ENCODE measurements at places on chromosomes 2 and 18.
A peak's percentile ranks its signal among the peaks of the same experiment; 100 is the strongest.

GRCh38 chr2:42336361-42336965 is 24.6 kb downstream of the COX7A2L start:
- DNase-seq = no peak

- no peak for DNase-seq
Measured at GRCh38 chr18:31624892-31625640, 33.4 kb downstream of the TTR start.

GRCh38 chr2:189297446-189297845 is 117.9 kb upstream of the COL5A2 start:
- DNase-seq = no peak

DNA sequence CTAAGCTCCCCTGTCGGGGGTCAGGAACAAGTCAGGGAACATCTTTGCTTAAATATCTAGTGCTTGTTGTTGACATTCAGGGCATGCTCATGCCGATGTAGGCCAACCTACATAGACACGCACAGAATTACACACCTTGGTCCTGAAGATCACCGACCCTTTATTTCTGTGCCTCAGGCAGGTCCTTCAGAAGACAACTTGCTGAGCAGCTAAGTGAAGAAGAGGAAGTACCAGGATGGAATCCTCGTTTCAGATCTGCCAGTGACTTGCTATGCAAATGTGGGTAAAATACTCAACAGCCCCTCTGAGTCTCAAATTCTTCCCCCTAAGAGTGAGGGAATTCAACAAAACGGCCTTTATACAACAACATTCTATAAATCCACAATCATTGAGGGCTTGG is 494.7 kb downstream of the BCL11A start:
- DNase-seq = no peak

DNA sequence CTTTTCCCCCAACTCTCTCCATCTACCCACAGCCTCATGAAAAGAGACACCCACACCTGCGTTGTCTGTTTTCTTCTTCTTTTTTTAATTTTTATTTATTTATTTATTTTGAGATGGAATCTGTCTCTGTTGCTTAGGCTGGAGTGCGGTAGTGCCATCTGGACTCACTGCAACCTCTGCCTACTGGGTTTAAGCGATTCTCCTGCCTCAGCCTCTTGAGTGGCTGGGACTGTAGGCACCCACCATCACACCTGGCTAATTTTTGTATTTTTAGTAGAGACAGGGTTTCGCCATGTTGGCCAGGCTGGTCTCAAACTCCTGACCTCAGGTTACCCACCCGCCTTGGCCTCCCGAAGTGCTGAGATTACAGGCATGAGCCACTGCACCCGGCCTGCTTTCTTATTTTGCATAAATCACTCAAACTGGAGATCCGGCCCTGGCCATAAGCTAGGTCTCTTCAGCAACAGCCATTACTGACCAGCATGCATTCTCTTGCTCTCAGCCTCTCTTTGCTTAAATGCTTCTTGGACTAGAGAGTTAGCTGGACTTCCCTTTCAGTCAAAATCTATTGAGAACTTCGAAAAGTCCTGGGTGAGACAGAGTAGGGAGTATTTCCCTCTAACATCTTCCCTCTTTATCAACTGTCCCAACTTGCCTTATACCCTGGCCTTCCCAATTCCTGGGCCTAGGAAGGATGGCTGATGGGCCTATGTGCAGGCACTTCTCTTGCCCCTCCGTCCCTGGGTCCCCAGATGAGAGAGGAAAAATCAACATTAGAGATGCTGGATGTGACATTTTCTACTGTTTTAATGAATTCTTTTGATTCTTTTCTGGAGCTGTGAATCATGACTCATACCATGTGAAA is 27.3 kb downstream of the MYCN start:
- DNase-seq = no peak

DNA sequence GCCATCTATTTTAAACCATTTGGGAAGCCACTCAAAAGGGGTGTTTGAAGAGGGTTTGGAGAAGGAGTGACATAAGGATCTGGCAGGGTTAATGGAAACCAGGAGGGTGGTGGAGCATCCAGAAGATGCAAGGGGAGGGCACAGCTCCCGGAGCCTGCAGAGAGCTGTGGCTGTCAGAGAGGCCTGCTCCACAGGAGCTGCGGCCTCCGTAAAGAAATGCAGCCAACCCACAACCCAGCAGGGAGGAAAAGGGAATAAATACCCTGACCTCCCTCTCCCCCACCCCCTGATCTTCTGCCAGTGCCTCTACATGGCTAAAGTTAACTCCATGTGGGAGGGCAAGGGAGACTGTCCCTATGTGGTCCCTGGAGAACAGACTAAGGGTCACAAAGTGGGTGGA is 567.1 kb upstream of the POU3F3 start:
- DNase-seq = no peak

DNA sequence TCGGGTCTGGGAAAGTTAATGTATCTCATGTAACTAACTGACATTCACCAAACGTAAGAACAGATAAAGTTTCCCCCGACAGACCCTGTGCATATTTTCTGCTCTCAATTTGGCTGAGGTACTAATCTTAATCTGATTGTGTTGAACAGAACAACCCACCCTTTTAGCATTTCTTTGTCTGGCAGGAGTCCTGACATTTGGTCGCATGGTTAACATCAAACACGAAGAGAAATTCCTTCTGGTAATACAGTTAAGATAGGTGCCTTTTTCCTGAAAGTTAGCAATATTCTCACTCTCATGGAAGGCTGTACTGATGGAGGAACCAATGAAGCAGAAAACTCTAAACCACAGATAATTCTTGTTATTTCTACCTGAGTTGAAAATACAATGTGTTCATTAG is 520.8 kb downstream of the PARD3B start:
- no peak for DNase-seq

DNA sequence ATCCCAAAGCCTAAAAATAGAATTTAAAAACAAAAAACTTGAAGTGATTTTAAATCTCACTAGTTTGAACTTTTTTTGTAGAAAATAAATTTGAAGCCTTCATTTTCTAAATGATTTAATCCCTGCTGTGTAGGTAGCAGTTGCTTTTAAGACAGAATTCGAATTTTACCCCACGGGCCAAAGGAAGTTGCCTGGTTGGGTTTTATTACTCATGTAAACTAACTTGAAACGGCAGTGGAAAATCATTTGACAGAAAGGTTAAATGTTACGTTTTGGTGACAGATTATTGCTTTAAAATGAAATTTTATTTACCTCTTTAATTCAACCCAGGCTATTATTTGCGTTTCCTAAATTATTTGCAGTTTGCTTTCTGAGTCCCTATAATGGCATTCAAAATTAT is 2.0 kb downstream of the MAPRE2 start:
- no peak for DNase-seq

- no peak for DNase-seq
Measured at GRCh38 chr2:105896765-105897163, 152.1 kb downstream of the NCK2 start.

- DNase-seq = peak; percentile 56
Measured at GRCh38 chr2:219475697-219476651, 22.7 kb upstream of the GMPPA start.

DNA sequence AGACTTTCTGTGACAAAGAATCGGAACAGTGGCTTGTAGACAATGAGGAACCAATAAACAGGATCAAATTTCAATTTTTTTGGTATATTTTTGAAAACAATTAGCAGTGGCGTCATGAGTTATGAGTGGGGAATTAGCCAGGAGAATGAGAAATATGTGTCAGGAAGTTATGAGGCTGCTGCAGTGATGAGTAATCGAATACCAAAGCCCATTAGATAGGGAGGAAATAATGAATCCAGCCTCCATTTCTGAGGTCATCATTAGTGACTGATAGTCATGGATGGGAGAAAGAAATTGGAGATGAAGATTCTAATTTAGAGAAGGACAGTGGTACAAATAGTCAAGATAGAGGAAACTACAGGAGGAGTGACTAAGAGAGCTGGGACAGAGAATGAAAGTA is 673.1 kb upstream of the VRK2 start:
- DNase-seq = peak; percentile 54

DNA sequence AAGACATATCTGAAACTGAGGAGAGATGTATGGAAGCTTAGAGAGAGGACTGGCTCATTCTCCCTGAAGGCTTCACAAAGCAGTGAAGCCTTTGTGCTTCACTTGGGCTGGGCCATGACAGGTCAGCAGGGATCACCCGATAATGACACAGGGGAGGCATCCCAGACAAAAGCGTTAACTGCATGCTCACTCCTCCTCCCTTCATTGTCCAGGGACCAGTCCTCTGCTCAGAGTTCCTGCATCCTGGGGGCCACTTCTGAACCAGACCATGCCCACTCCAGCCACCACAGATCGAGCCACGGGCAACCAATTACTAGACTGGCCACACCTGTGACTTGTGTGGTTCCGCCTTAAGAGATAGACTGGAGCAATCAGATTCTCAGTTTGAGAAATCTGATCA is 236.0 kb downstream of the CLIP4 start:
- DNase-seq = no peak

- DNase-seq = peak; percentile 53
Measured at GRCh38 chr18:24136967-24137373, 1.9 kb upstream of the CABYR start.

GRCh38 chr18:63137999-63138435 is 181.6 kb downstream of the BCL2 start:
- no peak for DNase-seq

DNA sequence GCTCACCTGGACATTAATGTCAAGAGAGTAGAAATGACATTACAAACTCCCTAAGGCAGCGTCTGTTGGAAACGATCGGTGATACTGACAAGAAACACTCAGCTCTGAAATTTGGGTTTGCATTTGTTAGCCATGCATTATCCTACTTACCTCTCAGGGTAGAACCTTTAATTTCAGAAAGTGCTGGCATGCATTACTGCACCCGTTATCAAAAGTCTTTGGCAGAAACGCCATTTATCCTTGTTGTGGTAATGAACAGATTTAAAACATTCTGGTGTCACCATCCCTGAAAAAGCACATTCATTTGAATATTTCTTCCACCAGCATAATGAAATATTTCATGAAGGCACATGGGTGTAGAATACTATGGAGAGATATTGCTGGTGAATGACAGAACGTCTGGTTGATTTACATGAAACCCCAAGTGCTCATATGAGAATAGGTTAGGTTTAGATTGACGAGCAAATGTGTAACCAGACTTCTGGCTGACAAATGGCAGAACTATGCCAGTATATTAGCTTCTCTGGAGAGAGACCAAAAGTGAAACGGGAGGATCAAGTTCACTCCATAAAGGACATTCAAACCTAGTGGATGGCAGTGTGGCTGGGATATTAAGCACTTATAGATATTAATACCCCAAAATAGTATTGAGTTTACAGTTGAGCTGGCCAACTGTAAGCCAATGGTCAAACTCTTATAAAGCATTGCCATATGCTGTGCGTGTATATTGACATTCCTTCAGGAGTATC is 53.5 kb upstream of the ITGB6 start:
- DNase-seq = no peak

DNA sequence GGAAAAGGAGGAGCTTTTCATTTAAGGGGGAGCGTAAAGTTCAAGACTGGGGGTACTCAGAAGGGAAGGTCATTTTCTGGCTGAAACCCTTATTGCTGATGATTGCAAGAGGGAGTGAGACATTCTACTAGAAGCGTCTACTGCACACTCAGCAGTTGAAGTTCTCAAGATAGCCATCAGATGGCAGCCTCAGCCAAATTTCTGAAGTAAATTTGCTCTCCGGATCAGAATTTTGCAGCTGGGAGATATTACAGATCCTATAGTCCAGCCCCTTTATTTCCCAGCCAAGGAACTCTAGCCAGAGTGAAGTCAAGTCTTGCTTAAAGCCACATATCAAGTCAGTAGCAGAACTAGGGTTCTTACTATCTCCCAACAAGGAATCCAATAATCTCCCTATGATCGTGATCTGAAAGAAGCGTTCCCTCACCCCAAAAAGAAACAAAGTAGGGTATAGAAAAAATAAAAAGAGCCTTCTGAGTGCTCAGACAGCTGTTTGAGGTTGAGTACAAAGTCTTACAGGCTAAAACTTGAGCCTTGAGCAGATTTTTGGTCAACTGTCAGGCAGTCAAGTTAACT is 24.0 kb downstream of the RAX start:
- peak; percentile 60 for DNase-seq

DNA sequence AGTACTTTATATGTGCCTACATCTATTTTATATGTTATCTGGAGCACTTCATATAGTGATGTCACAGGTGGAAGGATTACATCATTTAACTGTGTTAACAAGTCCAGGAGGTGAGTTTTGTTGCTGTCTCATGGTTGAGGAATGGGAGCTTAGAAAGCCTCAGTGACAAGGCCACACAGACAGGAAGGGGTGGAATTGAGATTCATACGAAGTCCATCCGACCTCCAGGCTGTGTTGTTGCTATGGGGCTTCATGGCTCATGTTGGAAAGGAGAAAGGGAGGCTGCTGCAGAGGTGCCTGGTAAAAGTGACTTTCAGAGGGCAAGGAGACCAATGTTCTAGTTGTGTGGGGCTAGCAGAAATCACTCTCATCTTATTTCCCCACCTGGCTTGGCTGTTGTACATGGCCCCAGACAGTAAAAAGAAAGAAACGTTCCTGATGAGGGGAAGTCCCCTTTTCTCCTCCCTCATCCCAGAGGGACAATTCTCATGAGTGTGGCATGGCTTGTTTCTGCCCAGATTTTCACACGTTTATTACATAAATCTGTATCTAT is 31.0 kb upstream of the GREB1 start:
- DNase-seq = no peak

DNA sequence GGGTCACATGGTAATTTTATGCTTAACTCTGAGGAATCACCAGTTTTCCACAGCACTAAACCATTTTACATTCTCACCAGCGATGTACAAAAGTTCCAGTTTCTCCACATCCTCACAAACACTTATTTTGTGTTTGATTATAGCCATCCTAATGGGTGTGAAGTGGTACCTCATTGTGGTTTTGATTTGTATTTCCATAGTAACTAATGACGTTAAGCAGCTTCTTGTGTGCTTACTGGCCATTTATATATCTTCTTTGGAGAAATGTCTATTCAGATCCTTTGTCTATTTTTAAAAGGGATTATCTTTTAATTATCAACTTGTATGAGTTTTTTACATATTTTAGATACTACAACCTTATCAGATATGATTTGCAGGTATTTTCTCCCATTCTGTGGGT is 42.0 kb downstream of the CCDC150 start:
- no peak for DNase-seq

DNA sequence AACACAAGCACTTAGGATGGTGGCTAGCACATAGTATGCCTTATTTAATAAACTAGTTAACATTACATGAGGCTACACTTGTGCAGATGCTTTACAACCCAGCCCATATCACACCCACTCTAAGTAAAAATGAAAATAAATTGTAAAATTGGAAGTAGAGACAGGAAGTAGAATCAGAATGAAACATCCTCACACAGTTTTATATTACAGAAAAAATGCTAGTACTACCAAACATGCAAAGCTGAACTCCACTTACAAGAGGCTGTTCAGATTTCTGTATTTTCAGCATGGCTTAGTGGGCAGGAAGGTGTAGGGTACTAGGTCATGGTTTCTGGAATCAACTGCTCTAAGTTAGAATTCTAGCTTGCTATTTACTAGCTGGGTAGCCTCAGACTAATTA is 18.2 kb upstream of the CRIM1 start:
- DNase-seq = no peak

- DNase-seq = peak; percentile 84
Measured at GRCh38 chr2:26011990-26012856, 21.7 kb upstream of the RAB10 start.

Measured in mesenchymal stem cell (in vitro differentiated cells and primary cell).